Mammary epithelial cell (primary cell): ENCODE measurements at places on chromosomes 2 and 18. TPM values are rescaled to one million over a fixed set of nuclear protein-coding genes. Genes with fewer than 3 reads are reported as not detected.

Gene PNKD
- 33.4 TPM for polyA plus RNA-seq

Gene LAMA1
- 24.9 TPM for polyA plus RNA-seq

Gene HRH4
- polyA plus RNA-seq = not detected

Gene TNFRSF11A
- 2.3 TPM for polyA plus RNA-seq

Gene SLC16A14
- polyA plus RNA-seq = 0.17 TPM

Gene RFX8
- polyA plus RNA-seq = 0.53 TPM
